T47D (cell line): ENCODE measurements at places on chromosomes 7 and 10.
A peak's percentile ranks its signal among the peaks of the same experiment; 100 is the strongest.

GRCh38 chr7:98110249-98111022 is 3.8 kb downstream of the LMTK2 start:
- no peak for DNase-seq

DNA sequence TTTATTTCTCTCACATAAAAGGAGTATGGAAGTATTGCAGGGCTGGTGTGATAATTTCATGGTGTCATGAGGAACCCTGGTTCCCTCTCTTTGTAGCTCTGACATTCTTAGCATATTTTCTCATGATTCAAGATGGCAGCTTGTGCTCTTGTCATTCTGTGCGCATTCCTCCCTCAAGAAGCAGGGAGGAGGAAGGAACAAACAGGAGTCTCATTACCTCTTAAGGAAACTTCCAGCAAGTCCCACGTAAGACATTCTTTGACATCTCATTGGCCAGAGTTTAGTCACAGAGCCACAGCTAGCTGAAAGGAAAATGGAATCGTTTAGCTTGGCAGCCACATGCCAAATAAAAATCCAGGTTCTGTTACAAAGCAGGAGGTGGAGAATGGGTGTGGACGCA is 546.8 kb downstream of the LRMDA start:
- peak; percentile 50 for DNase-seq

DNA sequence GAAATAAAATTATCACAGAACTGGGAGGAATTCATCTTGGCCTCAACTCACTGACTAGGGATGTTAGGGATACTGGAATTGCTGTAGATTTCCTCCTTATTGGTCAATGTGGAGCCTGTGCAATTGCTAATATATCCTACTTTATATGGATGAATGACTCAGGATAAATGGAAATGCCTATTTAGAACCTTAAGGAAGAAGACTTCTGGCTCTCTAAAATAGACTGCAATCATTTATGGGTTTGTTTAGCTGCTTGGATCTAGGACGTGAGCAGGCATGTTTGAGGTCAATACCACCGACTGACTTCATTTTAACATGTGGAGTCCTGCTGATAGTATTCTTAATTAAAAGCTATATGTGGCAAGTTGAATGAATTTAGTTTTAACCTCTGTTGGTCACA is 1040.1 kb upstream of the LRRN3 start:
- DNase-seq = no peak

DNA sequence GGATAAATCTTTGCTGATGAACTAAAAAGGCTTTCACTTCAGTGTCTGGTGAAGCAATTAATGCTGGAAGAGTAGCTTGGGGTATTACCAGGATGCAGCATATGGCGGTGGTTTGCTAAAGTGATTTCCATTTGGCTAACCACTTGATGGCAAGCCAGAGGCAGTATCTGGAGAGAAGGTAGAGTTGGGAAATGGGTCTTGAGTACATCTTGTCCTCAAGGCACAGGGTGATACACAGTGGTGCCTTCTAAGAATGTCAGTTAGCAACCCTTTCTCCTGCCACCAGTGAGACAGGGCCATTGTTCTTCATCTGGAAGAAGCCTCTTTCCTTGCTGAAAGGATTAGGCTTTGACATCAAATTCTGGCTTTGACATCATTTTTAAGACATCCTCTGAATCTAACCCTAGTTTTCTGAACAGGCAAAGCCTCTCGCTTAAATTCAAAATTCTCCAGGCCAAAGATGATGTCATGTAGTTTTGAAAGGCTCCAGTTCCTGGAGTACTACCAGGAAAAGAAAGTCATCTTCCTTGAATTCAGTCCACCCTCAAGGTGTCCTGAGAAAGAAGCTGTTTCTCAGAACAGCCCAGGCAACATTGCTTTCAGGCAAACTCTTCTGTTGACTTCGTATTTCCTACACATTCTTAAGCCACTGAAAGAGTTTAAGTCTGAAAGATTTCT is 162.4 kb downstream of the ARID5B start:
- DNase-seq = no peak

GRCh38 chr10:132097609-132098377 is 32.0 kb downstream of the JAKMIP3 start:
- no peak for DNase-seq

- DNase-seq = no peak
These were observed 655.9 kb downstream of the SDK1 start for GRCh38 chr7:3956949-3957348.

- no peak for DNase-seq
These were observed 180.0 kb downstream of the PDE1C start for GRCh38 chr7:31890198-31890597.
